ENCODE measurements at places on chromosomes 2 and 18.
A peak's percentile ranks its signal among the peaks of the same experiment; 100 is the strongest.

DNA sequence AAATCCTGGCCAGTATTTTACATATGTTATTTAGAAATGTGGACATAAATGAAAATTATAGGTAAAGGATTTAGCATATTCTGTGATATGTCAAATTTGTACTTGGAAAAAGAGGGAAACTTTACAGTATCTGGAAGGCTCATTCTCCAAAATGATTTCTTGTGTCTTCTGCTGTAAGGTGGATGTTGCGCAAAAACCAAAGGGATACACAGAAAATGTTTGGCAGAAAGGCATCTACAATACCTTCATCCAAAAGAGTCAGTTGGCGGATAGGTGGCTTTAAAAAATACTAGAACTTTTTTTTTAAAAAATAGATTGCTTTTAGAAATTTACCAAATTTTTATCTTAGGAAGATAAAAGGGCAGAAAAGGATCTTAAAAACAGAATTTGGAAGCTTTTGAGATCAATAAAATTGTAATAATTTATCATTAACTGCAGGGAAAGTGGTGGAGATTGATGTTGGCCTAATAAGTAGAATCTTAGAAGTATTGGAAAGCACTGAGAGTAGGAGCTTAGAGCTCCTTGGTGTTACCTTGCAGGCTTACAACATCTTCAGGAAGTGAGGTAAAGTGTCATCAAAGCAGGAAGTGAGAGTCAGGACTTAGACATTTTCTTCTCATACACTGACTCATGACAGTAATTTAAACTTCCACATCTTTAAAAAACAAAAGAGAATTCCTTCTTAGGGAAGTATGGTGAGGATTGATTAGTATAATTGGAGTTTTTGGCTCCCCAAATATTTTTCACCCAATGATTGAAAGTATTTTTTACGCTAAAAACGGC, 2.1 kb downstream of the NABP1 start:
- DNase-seq, result no peak

GRCh38 chr2:216857131-216857550, 2.7 kb downstream of the TNP1 start:
- DNase-seq, result peak; percentile 60

- no peak for DNase-seq
These were observed 88.7 kb downstream of the NRP2 start for GRCh38 chr2:205771031-205771430.

- DNase-seq, result peak; percentile 65
These were observed 213.0 kb upstream of the CELF4 start for GRCh38 chr18:37778417-37779165.

- DNase-seq, result no peak
These were observed 4.6 kb downstream of the SIX2 start for GRCh38 chr2:45004562-45005191.

DNA sequence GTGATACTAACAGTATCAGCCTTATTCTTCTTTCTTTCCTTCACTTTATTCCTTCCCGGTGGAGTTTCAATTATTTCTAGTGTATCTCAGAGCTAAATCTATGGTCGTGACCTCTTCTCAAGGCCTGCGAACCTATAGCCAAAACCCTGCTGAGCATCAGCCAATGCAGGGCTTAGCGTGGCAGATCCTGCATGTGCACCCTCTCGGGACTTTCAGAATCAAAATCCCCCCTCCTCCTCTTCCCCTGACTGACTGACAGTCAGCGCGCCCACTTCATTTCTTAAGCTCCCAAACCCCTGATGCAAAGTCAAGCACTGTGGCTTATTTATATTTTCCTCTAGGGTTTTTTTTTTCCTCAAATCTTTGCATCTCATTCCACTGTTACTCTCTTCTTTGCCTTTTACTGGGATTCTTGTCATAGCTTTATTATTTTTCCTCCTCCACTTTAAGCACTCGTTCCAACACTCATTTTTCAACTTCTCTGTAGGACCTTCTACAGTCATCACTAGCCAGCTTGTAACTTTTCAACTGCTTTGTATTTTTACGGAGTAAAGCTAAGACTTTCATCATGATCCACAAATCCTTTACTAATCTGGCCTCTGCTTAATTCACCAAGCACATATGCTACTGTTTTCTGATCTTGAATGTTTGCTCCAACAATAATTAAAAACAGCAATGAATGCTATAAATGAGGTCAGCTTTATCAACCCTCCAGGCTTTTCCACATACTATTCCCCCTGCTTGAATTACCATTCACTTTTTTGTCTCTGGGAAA, 896.5 kb upstream of the PIK3C3 start:
- no peak for DNase-seq
